ENCODE measurements at places on chromosomes 12 and 14.

- peak; percentile 91 for DNase-seq
Observed at GRCh38 chr12:2959192-2959504, at the start of gene TEAD4. Gene TEAD4 (plus strand): TSS chr12:2959397.

GRCh38 chr12:18601962-18602361, 135.8 kb downstream of the PLCZ1 start:
- peak; percentile 5 for DNase-seq

- DNase-seq, result peak; percentile 20
Observed at GRCh38 chr14:106436310-106436905, 910.0 kb downstream of the TMEM121 start.

DNA sequence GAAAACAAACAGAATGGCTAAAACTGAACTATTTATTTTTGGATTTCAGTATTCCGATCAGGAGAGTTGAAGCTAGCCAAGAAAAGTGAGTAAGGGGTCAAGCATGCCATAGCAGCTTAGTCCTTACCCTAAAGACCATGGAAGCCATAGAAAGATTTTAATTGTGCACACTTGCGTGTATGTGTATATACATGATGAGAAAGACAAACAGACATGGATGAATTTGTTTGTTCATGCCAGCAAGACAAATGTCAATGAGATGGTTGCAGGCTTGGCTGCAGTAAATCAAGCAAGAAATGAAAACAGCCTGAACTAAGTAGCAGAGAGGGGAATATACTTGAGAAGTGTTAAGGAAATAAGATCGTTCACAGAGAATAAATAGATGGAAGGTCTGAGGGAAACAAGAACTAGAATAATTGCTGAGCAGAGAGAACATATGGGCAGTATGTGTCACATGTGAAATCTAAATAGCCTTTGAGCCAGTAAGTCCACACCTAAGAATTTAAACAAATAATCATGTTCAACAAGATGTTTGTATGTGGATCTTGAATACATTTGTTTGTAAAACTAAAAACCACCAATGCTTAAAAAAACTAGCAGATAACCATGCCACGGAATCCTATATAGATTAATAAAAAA, 14.8 kb downstream of the SNW1 start:
- no peak for DNase-seq

GRCh38 chr14:32230695-32231280, 27.7 kb upstream of the RNU6-8 start:
- DNase-seq, result no peak

DNA sequence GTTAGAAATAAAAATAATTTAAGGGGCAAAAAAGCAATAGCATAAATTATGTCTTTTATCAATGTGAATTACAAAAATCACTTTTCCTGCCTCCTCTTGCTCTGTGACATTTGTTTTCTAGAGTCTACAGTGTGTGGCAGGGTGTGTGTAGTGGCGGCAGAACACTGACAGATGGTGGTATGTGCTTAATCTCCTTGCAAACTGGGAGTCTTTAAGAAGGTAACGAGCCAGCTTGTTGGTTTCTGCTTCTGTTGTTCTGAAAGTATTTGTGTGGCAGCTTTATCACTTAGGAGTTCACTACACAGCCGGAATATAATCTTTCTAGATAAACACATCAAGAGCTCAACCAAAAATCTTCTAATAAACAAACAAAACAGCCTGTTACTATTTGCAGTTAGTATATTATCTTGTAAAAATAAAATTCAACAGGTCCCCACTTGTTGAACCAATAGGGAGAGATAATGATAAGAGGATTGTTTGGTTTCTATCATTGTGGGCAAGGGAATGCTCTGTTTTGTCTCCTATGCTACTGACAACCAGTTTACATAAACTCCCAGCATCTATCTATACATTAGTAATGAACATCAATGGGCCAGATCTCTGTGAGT, 13.0 kb downstream of the CDKL1 start:
- no peak for DNase-seq

GRCh38 chr14:101363261-101363555, 198.1 kb upstream of the DIO3 start:
- DNase-seq, result no peak

DNA sequence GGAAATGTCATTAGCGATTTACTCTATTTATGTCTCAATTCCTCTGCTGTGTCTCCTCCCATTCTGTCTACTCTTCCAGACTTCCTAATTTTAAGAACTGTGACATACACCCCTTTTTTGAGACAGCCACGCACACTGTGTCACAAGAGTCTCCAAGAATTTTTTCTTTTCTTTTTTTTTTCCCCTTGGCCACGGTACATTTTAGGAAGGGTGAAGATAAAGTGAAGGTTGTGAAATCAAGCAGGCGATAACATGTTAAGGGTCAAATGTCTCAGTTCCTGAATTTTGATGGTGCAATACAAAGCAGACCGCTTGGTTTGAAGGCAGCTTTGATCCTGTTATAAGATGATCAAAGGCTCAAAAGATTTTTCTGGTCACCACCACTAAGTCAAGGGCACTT, 4.3 kb downstream of the OLR1 start:
- DNase-seq, result no peak

GRCh38 chr12:95633049-95633731, 81.9 kb upstream of the USP44 start:
- DNase-seq, result no peak

- no peak for DNase-seq
Observed at GRCh38 chr12:113241191-113242025, 20.1 kb downstream of the TPCN1 start.

GRCh38 chr12:92899386-92900001, 29.6 kb downstream of the EEA1 start:
- no peak for DNase-seq

- DNase-seq, result peak; percentile 53
Observed at GRCh38 chr12:24901576-24902461, 47.1 kb downstream of the BCAT1 start.

GRCh38 chr14:105485739-105486162, 935 bp upstream of the CRIP1 start:
- peak; percentile 78 for DNase-seq

DNA sequence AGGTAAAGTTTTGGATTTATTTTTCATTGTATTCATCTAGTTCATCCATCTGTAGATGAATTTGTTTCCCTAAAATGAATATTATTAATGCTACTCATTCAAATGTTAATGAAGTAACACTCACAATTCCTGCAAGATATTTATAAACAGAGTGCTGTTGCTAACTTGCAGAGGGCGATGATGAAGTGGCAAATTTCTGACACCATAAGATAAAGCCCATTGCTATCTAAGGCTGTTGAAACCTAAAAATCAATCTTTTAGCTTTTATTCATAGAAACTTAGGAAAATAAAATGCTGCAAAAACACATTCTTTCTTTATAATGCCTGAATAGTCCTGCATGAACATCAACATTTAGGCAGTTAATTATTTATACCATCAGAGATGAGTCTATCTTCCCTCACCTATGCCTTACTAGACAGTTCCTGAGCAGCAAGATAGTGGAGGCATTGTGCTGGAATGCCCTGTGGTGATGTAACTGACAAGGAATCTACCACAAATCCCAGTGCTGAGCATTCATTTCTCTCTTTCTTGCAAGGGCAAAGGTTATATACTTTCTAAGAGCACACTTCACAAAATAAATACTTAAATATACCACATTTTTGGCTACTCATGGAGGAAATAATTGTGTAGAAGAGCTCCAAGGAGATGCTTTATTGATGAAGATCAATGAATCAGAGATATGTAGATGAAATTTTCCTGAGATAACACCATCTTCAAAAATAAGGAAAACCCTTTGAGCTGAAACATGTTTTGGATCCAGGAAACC, 57.6 kb downstream of the LMNTD1 start:
- DNase-seq, result no peak

- no peak for DNase-seq
Observed at GRCh38 chr12:91423693-91424050, 241.1 kb upstream of the DCN start.

All from WTC11 (cell line).